Umbilical cord (tissue), 2 donors: ENCODE measurements at places on chromosomes 1 and 21.

DNA sequence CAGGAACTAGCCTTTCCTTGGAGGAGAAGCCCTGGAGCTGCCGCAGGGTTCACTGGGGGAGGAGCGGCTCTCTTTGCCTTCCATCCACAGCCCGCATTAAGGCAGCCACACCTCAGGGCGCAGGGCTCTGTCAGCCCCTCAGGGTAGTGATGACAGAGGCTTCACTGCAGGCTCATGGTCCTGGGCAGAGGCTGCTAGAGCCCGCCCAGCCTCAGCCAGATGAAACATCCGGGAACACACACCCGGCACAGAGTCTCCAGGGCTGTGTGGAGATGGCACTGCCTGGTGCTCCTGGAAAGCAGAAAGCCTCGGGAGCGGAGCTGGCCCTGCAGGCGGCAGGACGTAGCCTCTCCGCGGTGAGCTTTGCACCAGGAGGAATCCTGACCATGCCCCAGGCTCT lies 29.4 kb upstream of the PEX10 start:
- no peak for DNase-seq

GRCh38 chr1:33072707-33073106 lies 8.2 kb upstream of the AZIN2 start:
- DNase-seq = no peak

- no peak for DNase-seq
Measured at GRCh38 chr21:36533468-36533848, 53.5 kb upstream of the CLDN14 start.

GRCh38 chr1:200296091-200296661 lies 113.7 kb downstream of the ZNF281 start:
- DNase-seq = no peak

- DNase-seq = no peak
Measured at GRCh38 chr1:178483251-178483957, 13.4 kb downstream of the CLEC20A start.
